ENCODE measurements at places on chromosomes 11 and 22. TPM values are rescaled to one million over a fixed set of nuclear protein-coding genes. Genes with fewer than 3 reads are reported as not detected.
A peak's percentile ranks its signal among the peaks of the same experiment; 100 is the strongest.

MIAT gene
- total RNA-seq, result 37.8 TPM

C11orf98 gene
- total RNA-seq, result 93.9 TPM

GRCh38 chr11:1167751-1168231 lies 10.0 kb downstream of the MUC5AC start:
- no peak for DNase-seq

DNA sequence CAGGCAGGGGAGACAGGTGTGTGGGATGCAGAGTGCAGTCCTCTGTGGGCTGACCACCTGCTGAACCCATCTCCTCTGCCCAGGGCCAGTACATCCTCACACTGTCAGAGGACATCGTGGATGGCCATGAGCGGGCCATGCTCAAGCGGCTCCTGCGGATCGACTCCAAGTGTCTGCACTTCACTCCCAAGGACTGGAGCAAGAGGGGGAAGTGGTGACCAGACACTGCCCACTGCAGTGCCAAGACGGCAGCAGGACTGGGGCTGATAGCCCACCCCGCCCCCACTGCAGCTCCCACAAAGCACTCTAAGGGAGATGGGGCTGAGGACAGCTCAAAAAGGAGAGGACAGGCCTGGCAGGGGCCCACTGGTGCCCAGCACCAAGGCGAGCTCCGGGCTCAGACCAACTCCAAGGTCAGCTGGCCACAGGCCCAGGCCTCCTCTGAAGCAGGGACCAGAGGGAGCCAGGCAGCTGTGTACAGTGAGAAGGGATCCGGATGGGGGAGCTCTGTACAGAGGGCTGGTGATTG lies 1.6 kb downstream of the RNASEH2C start:
- no peak for DNase-seq

DNA sequence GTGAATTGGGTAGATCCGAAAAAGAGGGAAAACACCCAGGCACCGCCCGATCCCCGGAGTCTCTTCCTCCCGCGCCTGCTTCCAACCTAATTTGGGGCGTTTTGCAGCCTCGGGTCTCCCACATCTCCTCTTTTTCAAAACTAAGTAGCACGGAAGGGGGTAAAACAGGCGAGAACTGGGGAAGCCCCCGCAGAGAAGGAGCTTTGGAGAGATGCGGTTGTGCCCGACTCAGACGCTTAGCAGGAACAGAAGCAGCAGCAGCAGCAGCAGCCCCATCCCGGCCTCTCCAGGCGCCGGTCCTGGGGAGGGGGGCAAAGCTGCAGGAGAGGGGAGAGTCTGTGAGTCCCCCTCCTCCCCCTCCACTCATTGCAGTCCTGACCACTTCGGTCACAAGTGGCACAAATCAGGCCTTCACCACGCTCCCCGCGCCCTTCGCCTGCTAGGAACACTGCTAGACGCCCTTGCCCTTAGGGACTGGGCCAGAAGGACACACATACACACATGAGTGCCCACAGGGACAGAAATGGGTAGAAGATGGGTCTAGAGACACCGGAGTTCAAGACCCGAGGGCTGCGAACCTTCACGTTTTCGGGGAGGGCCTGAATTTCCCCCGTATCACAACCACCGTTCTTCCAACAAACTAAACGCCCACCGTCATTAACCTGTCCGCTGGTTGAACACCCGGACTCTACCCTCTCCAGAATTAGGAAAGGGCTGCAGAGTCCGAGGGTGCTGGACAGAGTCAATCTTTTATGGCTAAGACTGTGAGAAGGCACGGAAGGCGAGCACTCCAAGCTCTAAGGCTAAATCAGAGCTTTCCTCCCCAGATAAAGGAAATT lies 98.3 kb upstream of the HSD17B12 start:
- DNase-seq, result no peak

NTM gene
- not detected for total RNA-seq

DNA sequence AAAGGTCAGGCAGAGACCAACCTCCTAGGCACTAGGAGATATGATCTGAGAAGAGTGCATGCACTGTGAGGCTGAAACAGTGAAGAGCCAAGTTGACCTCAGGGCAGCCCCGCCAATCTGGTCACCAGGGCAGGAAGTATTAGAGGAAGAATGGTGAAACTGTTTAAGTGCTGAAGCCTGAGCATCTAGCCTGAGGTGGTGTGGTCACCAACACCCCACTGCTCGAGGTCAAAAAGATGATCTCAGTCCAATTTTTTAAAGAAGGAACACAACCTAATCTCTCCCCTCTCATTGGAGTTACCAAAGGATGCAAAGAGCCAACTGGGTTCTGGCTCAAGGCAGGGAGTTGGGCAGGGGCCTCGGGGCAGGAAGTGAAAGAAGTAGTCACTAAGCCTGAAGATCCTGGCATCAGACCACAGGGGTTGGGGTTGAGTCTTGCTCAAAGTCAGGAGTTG lies 4.0 kb downstream of the APBB1 start:
- DNase-seq, result peak; percentile 27

DBX1 gene
- total RNA-seq, result not detected

DNA sequence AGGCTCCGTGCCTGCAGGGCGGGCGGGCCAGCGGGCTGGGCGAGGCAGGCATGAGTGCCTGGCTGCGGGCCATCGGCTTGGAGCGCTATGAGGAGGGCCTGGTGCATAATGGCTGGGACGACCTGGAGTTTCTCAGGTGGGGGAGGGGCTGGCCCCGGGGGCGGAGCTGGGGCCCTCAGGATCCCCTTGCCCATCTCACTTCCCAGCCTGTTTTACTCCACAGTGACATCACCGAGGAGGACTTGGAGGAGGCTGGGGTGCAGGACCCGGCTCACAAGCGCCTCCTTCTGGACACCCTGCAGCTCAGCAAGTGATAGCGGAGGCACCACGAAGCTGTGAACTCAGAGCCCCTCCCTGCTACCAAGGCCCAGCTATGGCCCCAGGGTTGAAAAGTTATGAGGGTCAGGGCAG lies 5.9 kb downstream of the PHOX2A start:
- peak; percentile 42 for DNase-seq

CATSPERZ gene
- total RNA-seq, result not detected

TRIM22 gene
- 317 TPM for total RNA-seq

DNA sequence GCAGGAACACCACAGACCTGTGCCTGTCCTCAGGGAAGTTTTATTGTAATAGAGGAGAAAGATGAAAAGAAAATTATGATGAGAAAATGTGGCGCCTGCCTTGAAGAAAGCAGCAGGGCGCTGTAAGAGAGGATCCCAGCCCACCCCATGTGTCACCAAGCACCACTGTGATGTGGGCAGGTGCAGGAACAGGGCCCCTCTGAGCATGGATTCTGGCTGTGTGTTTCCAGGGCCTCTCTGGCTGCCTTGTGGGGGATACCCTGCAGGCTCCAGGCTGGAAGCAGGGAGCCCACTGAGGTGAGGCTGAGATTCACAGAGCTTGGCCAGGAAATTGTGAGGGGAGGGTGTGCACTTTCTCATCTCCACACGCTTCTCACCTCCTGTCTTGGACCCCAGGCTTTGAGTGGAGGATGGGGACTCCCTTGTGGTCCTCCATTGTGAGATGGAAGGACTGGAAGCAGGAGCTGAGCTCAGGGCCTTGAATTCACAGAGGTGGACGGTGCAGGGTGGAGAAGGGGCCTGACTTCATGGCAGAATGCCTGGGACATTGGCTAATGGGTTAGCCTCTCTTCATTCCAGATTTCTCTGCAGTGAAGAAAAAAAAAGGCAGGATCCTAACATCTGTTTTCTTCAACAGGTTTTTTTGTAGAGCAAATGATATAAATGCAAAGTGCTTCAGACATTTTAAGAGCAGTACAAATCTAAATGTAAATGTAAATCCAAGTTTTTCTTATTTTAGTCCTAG lies 246.6 kb upstream of the B3GAT1 start:
- no peak for DNase-seq
